NCI-H1417 (cell line): ENCODE measurements at places on chromosomes 12 and 14.

DNA sequence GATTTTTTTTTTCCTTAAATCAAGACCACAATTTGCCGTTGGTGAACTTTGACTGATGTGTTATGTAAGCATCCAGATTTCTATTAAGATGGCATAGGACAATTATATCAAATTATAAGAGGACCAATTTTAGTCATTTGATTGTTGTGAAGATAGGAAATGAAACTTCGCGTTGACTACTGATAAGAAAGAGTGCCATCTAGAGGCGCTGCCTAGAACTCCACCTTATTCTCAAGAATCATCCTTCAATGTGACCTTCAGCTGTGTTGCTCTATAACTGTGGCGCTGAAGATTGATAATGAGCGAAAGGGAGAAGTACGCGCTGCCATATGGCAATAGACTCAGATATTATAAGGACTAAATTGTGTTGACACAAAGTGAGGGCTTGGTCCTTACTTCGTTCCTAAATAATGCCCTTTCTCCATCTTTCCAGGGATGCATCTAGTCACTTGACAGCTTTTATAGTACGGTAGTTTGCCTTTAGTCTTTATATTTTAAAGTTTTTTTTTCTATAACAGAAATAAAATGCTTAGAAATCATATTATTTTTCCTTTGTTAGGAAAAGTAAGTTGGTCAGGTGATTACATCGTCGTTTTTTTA lies 350.8 kb upstream of the STXBP6 start:
- peak; percentile 35 for DNase-seq

DNA sequence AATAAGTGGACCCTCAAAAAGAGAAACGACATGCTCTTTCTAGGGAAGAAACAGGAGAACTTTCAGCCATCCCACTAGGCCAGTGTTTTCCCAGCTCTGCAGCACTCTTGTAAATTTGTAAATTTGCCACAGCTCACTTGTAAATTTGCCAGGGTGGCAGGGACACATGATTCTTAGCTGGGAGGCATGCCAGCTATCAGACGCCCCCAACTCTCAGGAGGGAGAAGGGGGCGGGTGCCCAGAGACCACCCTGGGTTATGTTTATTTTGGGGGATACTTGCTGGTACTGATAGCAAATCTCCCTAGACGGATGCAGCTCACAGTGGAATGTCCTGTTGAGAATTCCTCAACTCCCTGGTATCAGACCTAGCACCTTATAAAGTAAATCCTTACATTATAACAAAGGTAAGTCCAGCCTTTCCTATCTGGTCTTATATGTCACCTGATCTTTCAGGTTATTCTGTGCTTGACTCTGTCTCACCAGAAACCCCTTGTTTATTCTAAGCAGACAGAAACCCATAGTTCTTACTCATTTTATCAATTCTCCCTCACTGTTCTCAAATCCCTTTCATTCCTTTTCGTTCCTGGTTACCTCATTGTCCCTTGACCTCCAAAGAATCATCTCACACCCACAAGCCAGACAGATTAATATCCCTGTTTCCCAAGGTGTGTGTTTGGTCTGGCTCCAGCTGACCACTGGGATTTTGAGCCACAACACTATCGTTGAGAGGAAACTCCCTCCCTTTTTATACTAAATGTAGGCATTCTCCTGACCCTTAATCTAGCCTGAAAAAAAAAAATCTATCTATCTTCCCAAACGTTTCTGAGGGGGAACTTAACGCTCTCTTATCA lies 69.3 kb upstream of the HMGA2 start:
- no peak for DNase-seq

DNA sequence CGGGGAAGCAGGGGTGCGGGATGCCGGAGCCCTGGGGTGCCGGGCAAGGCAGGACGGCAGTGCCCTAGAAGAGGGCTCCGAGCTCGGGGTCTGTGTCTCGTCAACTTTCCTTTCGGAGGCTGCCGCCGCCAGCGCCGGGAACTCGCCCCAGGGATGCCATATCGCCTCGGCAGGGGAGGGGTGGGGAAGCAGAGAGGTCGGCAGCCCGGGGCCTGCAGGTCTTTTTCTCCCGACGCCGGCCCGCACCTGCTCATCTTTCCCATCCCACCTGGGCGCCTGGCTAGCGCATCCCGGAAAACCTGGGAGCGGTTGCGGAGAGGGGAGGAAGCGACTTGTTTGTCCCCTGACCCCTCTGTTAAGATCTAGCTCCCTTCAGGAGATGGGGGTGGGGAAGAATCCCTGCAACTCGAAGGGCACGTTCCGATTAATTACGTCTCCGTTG lies 547 bp downstream of the CNTN1 start:
- DNase-seq = peak; percentile 68

- no peak for DNase-seq
Observed at GRCh38 chr14:71773898-71774481, 158.2 kb upstream of the RGS6 start.

DNA sequence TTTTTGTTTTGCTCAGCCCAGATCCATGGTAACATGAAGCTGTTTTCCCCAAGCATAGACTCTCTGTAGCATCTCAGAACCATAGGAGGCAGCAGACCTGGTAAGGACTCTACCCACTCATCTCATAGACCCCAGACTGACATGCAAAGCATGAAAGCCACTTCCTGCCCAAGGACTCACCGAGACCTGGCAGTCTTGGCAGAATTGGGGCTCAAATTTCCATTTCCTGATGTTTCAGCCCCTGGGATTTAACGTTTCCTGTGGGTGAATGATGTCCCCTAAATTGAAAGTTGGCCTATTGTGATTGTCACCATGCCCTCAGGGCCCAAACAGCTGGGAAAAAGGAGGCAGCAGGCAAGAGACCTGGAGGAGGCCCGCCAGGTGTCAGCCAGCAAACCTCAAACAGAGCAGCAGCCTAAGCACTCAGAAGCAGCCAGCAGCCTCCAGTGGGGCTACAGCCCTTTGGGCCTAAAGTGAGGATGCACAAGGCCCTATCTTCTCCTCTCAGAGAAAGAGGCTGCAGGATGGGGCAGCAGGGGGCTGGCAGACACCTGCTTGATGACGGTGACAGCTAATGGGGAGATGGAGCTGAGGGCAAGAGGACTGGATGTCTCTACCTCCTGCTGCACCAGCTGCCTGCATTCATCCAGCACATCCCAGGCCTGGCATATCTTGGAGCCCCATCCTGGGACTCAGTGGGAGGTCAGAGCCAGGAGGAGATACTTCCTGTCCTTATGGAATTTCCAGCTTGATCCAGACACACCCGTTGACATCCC lies 8.5 kb downstream of the KRT85 start:
- no peak for DNase-seq

GRCh38 chr12:47750229-47750798 lies 8.4 kb downstream of the RAPGEF3 start:
- no peak for DNase-seq

GRCh38 chr12:18323159-18323558 lies 61.8 kb downstream of the PIK3C2G start:
- DNase-seq = no peak

DNA sequence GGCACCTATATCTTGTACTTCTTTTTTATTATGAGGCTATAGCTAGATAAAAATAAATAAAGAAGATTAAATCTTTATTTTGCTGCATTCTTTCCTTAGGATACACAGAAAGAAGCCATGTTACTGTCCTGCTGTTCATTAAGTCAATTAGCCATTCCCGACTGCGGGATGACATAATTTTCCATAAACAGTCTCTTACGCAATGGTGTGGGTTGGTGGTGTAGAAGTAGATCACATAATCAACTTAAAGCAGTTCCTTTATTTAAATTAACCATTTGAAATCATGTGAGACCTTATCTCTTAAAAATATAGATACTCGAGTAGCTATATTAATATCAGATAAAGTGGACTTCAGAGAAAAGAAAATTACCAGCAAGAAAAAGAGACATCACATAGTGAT lies 40.2 kb downstream of the TAOK3 start:
- DNase-seq = no peak

- no peak for DNase-seq
Observed at GRCh38 chr14:92503756-92504491, 9.7 kb upstream of the RIN3 start.

GRCh38 chr12:124744273-124744640 lies 119.4 kb downstream of the SCARB1 start:
- no peak for DNase-seq

DNA sequence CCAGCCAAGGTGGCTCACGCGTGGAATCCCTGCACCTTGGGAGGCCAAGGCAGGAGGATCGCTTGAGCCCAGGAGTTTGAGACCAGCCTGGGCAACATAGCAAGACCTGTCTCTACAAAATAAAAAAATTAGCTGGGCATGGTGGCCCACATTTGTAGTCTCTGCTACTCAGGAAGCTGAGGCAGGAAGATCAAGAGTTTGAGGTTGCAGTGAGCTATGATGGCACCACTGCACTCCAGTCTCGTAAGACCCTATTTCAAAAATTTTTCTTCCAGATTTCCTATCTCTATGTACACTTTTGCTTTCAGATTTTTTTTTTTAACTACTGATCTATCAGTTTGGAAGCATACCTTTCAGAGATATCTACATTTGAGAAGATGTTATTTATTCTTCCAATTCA lies 15.3 kb downstream of the SNX6 start:
- no peak for DNase-seq

- DNase-seq = peak; percentile 80
Observed at GRCh38 chr14:54564868-54565784, 1.8 kb upstream of the SAMD4A start.

GRCh38 chr12:67239061-67239460 lies 30.1 kb upstream of the CAND1 start:
- DNase-seq = no peak

GRCh38 chr14:81517798-81518398 lies 15.8 kb downstream of the SEL1L start:
- DNase-seq = no peak

DNA sequence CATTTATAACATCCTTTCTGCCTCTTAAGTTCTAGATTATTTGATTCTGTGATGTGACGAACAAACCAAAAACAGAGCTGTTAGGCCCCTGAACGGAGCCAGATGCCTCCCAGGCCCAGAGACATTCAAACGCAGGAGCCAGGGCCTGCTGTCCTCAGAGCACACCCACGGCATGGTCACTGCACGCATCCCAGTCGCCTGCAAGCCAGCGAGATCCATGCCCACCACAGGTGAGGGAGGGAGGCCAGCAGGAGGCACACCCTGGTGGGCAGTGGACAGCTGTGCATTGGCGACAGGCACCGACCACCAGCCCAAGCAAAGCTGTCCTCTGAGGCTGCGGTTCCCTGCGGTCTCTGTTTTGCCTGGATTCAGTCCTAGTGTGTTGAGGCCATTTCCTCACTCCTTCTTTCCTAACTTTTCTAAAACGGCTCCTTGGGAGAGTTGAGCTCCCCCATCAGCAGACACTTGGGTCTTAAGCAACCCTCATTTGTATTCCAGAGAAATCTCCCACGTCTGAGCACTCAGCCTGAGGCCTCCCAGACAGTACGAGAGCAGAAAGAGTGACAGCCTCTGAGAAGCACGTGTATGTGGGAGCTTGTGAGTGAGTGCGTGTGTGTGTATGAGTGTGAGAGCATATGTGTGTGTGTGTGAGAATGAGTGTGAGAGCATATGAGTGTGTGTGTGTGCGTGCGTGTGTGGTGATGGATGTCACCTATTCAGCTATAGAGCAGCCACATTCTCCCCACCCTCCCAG lies 81.2 kb downstream of the CHGA start:
- DNase-seq = no peak

- DNase-seq = peak; percentile 42
Observed at GRCh38 chr14:35808076-35808637, 938 bp downstream of the RALGAPA1 start.

GRCh38 chr14:61231810-61232209 lies 49.3 kb downstream of the TMEM30B start:
- no peak for DNase-seq

GRCh38 chr12:107167756-107168155 lies 74.4 kb upstream of the CRY1 start:
- DNase-seq = no peak

DNA sequence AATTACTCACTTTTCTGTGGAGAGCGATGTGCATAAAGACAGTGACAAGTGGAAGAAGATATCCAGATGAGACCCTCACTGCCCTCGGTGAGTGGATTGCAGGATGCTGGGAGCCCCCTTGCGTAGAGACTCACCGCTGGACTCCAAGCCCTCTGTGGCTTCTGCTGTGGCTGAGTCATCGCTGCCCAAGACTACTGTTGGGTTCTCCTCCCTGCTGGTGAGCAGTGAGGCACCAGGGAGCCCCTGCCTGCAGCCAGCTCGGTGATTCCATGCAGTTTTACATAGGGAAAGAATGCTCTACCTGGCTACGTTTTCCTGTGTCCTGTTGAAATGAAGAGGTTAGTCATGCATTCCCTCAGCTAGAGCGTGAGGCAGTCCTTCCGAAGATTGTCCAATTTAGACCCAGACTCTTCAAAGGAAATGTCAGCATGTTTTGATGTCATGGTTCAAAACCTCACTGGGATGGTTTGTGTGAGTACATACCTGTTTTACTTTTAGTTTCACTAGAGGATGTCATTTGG lies 28.2 kb downstream of the TRAF3 start:
- no peak for DNase-seq

- peak; percentile 87 for DNase-seq
Observed at GRCh38 chr12:55142669-55143565, 16.7 kb downstream of the OR9K2 start.

DNA sequence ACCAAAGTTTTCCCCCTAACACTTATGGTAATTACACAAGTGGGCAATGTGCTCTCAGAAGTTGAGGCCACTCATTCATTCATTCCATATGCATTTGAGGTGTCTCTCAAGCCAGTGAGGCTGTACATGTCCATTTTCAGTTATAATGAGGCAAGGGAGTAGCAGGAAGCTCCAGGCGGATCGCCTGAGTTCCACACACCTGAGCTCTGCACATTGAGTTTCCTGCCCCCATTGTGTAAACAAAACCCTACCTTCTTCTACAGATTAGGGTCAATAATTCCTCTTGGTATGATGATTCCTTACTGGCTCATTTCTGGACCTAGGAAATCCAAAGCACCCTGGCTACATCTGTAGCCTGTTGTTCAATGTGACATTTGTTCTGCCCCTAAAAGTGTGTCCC lies 555.3 kb downstream of the MED13L start:
- no peak for DNase-seq

GRCh38 chr14:76129851-76130576 lies 21.7 kb upstream of the GPATCH2L start:
- no peak for DNase-seq

DNA sequence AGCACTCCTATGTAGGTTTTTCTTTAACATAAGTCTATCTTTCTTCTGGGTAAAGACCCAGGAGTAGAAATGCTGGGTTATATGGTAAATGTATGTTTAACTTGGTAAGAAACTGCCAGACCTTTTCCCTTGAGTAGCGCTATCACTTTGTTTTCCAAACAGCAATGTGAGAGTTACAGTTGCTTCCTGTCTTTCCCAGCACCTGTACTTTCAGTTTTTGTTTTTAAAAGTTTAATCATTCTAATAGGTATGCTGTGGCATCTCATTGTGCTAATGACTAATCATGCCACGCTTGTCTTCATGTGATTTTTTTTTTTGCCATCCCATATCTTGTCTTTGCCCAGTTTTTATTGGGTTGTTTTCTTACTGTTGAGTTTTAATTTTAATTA lies 28.1 kb downstream of the GIT2 start:
- DNase-seq = no peak
